Breast epithelium (tissue), 4 donors: ENCODE measurements at places on chromosomes 3 and 15.

- DNase-seq, result no peak
Observed at GRCh38 chr3:71088019-71088708, 495.4 kb downstream of the FOXP1 start.

- no peak for DNase-seq
Observed at GRCh38 chr15:83848315-83849050, 194.6 kb downstream of the ADAMTSL3 start.

DNA sequence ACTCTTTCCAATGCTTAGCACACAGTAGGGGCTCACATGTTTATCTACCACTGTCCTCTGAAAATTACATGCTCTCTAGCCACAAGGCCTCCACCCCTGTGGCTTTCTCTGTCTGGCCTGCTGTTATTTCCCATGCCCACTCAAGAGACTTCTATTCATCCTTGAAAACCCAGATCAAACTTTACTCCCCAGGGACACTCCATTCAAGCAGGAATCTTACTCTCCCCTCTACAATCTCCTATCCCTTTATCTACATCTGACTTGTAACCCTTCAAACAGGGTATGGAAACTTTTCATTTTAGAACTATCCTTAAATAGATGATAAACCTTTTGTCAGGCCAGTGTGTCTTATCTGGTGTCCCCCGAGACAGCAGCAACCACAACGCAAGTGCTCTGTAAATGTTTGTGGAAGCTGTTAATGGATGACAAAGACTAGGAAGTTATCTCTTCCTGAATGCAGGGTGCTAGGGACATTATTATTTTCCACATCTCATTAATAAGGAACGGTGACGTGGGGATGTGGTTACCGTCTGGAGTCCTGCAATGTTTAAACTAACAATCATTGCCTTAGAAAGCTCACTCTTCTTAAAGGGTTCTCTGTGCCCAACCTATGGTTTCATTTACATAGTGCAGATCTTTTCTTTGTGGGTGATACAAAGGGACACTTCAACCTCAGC, 322.3 kb downstream of the ARRDC4 start:
- no peak for DNase-seq

DNA sequence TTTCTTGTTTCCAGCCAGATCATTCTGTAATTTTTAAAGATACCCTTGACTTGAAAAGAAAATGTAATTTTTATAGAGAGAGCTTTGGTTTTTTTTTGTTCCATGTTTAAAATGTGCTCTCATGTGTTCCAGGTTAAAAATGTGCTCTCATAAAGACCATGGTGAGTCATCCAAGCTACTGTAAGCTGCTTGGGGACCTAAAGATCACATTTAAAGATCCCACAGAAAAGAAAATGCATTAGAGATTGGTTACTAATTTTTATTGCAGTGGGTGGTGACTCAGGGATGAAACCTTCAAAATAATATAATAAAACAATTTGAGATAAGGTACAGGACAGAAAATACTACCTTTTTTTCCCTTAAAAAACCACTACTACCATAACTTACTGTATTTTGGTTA, 11.0 kb downstream of the TCF12 start:
- DNase-seq, result no peak

- no peak for DNase-seq
Observed at GRCh38 chr3:132870541-132870940, 148.3 kb upstream of the NPHP3 start.

GRCh38 chr3:37237252-37237651, 62.9 kb upstream of the LRRFIP2 start:
- no peak for DNase-seq

DNA sequence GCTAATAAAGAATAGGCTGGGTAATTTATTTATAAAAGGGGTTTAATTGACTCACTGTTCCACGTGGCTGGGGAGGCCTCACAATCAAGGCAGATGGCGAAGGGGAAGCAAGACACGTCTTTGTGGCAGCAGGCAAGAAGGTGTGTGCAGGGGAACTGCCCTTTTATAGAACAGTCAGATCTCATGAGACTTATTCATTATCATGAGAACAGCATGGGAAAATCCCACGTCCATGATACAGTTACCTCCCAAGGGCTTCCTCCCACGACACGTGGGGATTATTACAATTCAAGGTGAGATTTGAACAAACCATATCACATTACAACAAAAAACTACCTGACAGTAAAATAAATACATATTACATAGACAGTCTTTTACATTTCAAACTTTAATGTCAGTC, 414.9 kb downstream of the NAALADL2 start:
- no peak for DNase-seq

DNA sequence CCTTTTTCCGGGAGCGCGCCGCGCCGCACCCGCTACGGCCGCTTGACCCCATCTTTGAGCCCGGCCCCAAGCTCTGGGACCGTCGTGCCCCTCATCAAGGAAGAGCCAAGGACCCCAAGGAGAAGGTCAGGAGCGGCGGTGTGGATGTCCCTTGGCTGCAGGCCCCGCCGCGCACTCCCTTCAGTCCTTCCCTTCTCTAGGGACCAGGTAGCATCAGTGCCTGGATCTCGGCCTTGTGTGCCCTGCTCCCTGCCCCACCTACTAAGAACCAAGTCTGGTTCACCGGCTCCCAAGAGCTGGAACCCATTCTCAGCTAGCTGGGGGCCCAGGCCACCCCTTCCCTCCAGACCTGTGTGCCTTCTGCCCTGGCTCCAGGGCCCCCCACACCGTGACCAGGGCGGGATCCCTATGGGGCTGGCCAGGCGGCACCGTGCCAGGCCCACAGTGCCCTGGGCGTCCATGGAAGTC, 69.3 kb upstream of the CGNL1 start:
- no peak for DNase-seq

DNA sequence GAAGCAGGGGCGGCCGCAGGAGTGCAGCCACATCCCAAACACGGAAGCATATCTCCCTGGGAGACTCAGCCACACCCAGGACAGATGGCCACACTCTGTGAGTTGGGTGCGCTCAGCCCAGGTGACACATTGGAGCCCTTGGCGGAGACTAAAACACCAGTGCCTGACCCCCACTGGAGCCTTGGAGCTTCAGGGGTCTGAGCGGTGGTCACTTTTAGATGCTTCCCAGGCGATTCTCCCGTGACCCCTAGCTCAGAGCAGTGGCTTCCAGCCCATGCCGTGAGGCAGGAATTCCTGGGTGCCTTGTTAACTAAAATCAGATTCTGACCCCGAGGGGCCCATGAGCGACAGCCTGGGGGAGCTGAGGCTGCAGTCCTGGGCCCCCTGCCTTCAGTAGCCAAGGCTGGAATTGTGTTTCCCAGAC, 54.5 kb downstream of the PLXNA1 start:
- DNase-seq, result no peak

- no peak for DNase-seq
Observed at GRCh38 chr15:75583701-75584100, 4.6 kb upstream of the PTPN9 start.

GRCh38 chr15:33138000-33138399, 56.5 kb downstream of the FMN1 start:
- no peak for DNase-seq

DNA sequence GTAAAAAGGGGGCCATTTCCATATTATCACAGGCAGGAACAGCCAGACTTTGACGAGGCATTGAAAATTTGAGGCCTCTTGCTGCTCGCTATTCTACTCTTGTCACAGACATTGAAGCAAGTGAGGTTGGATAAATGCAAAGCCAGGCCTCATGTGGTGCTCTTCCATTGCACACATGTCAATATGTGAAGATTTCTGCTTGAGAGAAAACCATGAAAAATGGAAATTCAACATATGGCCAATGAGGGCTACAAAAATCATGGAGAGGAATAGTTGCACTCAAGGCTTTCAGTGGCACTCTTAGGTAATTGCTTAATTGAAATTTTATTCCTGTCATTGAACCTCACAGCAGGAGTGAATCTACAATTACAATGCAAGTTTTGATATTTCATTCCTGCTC, 185.6 kb upstream of the MBNL1 start:
- no peak for DNase-seq

GRCh38 chr3:190041333-190042041, 79.2 kb downstream of the P3H2 start:
- DNase-seq, result no peak

GRCh38 chr15:70248116-70249025, 150.7 kb upstream of the TLE3 start:
- DNase-seq, result no peak

DNA sequence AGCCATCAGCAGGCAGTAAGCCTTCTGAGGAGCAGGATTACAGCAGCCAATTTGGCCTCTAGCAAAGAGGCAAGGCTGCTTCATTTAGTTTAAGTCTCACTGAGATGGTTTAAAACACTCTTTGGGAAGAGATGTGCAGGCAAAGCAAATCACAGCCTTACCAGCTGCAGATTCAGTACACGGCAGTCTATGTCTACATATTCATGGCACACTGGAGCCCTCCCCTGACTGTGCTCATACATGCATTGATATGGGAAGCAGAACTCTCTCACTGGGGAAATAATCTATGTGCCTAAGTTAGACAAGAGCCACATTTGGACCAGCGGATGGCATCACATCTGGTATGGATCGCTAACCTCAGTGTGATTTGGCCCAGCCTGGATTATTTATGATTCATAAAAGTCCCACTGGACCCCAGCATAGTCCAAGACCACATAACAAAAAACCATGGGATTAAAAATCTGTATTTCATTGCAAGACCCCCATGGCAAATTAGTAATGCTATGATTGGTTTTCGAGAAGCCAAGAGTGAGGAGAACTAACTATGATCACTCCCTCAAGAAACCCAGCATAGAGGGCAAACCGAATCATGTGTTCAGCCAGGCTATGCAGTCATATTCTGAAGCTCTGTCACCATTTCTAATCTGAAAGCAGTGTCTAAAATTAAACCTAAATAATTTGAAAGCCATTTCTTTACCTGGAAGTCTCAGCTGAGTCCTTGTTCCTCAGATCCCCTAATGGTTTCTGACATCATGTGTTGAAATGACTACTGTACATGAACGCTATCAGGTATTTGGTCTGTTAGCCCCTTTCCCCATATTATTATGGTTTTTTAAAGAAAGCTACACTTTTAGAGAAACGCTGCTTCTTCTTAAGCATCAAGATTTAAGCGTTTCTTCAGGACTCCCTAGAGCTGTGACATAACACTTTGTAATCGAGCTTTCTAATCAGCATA, 1.2 kb downstream of the PRICKLE2 start:
- DNase-seq, result no peak

DNA sequence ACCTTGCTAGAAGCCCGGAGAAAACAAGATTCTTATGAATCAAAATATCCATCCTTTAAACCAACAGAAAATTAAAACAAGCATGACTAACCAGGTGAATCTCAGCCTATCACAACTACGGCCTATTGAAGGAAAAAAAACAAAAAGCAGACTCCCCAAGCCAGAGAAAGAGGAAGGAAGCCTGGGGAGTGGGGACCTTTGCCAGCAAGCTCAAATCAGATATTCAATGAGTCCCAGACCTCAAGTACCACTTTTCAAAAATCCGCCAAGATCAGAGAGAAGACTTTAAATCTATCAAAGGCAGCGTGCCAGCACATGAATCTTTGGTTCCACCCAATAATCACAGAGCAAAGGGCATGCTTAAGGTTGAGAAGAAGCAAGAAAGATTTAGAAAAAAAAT, 253.8 kb downstream of the NTRK3 start:
- no peak for DNase-seq

GRCh38 chr15:80841541-80841940, 62.4 kb downstream of the CEMIP start:
- DNase-seq, result no peak

- no peak for DNase-seq
Observed at GRCh38 chr3:42831321-42831713, 22.1 kb downstream of the ACKR2 start.

GRCh38 chr15:74317820-74318375, 49.5 kb downstream of the CYP11A1 start:
- DNase-seq, result no peak

DNA sequence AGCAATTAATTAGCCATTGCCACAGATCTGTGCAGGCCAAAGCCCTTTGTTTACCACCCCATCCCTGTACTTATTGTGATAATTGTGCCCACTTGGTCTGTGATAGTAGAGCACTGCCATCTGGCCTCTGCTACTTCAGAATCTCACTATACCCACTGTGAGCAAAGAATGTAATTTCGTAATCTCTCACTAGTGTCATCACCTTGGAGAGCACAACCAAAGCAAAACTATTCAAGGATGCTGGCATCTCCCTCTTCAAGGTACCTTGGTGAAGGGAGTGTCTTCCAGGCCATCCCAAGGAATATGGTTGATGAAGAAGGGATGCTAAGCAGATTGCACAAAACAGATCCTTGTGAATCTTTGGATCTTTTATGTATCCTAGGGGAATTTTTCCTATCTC, 34.7 kb upstream of the NOX5 start:
- DNase-seq, result no peak

DNA sequence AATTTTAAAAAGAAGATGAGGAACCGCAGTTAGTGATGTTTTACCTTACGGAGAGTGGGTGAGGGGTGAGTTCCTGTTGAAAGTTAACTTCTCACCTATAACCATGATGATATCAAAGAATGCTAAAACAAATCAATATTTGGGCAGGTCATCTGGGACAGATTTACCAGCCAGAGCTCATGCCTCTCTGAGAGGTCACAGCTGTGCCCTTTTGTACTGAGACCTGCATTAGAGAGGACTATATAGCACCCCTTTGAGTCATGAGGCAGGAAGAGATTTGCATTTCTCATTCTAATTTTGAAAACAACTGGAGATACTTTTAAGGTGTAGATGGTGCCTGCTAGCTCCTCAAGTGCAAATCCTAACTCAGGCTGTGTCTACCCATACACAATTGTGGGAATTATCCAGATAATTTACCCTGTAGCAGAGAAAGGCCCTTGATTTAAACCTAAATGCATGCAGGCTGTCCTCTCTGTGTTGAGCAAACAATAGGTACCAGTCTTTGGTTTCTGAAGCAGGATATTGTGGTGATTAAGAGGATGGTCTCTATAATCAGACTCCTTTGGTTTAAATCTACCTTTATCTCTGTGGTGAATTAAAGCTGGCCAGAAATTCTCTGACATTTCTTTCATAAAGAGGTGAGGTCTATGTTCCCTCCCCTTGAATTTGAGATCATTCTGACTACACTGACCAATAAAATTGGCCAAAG, 5.8 kb upstream of the TM4SF4 start:
- no peak for DNase-seq

DNA sequence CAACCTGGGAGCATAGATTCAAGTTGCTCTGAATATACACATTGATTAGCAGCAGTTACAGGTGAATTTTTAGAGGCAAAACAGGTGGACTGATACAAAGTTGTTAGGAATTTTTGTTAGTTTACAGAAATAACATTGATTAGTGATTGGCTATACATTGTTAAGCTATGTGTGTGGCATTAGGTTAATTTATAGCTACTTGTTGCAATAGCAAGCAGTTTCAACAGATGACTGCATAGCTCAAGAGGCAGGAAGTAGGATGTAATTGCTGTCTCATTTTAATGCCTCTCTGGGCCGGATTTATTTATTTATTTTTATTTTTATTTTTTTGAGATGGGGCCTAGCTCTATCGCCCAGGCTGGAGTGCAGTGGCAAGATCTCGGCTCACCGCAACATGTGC, 99.7 kb downstream of the TCF12 start:
- DNase-seq, result no peak

DNA sequence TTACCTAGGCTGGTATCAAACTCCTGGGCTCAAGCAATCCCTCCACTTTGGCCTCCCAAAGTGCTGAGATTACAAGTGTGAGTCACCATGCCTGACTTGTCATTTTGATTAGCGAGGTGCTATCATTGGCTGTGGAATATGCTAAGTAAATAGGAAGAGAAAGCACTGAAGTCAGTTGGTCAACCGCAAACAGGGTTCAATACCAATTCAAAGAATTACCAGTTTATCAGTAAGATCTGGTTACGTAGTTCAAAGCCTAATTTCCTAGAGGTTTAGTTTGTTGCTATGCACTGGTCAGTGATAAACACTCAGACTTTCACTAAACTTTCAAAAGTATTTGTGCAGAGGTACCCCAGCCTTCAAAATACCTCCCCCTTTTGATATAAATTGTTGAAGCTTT, 29.5 kb downstream of the GLB1 start:
- DNase-seq, result no peak

GRCh38 chr3:67661089-67661488, 6.7 kb upstream of the SUCLG2 start:
- DNase-seq, result no peak
